ENCODE measurements at places on chromosomes 12 and 14.

DNA sequence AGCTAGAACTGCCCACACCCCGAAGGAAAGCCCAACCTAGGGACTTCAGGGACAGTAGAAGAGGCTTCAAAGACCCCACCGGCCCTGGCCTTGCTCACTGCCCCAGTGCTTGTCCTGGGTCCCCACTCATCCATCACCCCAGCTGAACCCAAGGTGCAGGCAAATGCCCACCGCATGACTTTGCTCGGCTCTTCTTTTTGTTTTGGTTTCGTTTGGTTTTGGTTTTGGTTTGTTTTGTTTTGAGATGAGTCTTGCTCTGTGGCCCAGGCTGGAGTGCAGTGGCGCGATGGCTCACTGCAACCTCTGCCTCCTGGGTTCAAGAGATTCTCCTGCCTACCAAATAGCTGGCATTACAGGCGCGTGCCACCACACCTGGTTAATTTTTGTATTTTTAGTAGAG, 9.0 kb downstream of the CCDC85C start:
- peak; percentile 37 for DNase-seq
- no peaks in the 10 kb centered on the region for H3K27me3 ChIP-seq
- H3K36me3 ChIP-seq: no peaks in the 10 kb centered on the region

DNA sequence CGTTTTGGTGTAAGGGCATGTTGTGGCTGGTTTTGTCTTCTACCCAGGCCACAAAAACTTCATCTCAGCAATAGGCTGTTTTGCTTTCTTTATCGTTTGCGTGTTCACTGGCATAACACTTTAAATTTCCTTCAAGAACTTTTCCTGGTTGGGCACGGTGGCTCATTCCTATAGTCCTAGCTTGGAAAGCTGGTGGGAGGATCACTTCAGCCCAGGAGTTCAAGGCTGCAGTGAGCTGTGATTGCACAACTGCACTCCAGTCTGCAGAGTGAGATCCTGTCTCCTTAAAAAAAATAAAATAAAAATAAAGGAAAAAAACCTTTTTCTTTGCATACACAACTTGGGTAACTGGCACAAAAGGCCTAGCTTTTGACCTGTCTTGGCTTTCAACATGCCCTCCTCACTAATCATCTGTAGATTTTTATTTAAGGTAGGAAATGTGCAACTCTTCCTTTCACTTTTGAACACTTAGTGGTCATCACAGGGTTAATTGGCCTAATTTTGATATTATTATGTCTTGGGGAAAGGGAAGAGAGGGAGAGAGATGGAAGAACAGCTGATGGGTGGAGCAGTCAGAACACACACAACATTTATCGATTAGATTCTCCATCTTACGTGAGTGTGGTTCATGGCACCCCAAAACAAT, 78.9 kb upstream of the PSMA6 start:
- H3K27me3 ChIP-seq: no peaks in the 10 kb centered on the region
- DNase-seq: no peak
- H3K27ac ChIP-seq: no peak overlapping the region
- H3K36me3 ChIP-seq: peaks cover 8% of the 10 kb centered on the region
- peaks cover 32% of the 10 kb centered on the region for H3K4me1 ChIP-seq

DNA sequence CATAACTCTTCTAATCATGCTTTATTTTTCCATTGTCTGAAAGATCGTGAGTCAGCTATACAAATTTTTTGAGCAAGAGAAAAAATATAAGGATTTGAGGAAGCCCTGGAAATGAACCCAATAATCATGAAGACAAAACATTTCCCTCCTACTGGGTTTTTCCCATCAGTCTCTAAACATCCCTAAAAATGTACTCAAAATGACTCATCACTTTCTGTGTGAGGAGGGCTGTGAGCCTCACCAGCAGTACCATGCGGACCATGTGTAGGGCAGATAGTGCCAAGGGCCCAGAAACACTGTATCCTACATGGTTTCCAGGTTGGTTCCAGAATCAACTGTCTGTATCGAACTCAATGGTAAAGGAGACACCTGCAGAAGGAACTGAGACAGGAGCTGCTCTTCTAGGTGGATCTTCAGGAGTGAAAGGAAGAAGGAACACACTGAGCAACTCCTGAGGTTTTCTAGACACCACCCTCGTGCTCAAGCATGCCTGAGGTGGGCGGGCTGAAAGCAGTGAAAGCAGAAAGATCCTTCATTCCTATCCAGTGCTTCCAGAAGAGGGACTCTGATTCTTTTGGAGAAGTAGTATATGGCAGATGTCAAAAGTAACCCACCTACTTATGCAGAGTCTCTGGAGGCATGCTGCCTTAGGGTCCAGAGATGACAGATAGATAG, 48.6 kb upstream of the RHOJ start:
- no peaks in the 10 kb centered on the region for H3K4me1 ChIP-seq
- H3K36me3 ChIP-seq: no peaks in the 10 kb centered on the region
- H3K4me3 ChIP-seq: no peak overlapping the region
- no peaks in the 10 kb centered on the region for H3K27me3 ChIP-seq
- H3K27ac ChIP-seq: no peak overlapping the region

DNA sequence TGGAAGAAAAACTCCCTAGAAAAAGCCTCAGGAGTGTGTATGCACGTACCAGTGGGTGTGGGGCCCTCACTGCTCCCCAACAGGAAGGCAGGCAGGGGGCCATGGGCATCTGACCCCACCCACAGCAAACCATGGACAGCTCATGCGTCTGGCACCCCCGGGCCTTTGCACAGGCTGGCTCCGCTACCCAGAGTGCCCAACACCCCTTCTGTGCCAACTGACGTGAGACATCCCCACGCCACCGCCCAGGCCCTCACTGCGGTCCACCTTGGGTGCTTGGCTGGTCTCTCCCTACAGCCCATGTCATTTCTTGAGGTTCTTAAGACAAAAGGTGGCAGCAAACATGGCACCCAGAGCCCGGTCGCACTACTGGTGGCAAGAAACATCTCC, 91.4 kb downstream of the NCOR2 start:
- no peak for DNase-seq
- H3K4me1 ChIP-seq: peaks cover 15% of the 10 kb centered on the region
- no peak overlapping the region for H3K4me3 ChIP-seq
- H3K27ac ChIP-seq: no peak overlapping the region
- H3K36me3 ChIP-seq: peaks cover 69% of the 10 kb centered on the region

- H3K27ac ChIP-seq: peak overlapping the region; percentile 78
- H3K27me3 ChIP-seq: no peaks in the 10 kb centered on the region
- peak; percentile 22 for DNase-seq
- peaks cover 27% of the 10 kb centered on the region for H3K36me3 ChIP-seq
- peak overlapping the region; percentile 82 for H3K4me3 ChIP-seq
- peaks cover 29% of the 10 kb centered on the region for H3K4me1 ChIP-seq
These were observed 110.7 kb downstream of the NCOR2 start for GRCh38 chr12:124456652-124457152.

- no peak overlapping the region for H3K27ac ChIP-seq
- DNase-seq: no peak
- H3K4me3 ChIP-seq: no peak overlapping the region
- H3K4me1 ChIP-seq: peaks cover 21% of the 10 kb centered on the region
- H3K36me3 ChIP-seq: peaks cover 13% of the 10 kb centered on the region
- no peaks in the 10 kb centered on the region for H3K27me3 ChIP-seq
These were observed 479.2 kb upstream of the RGS6 start for GRCh38 chr14:71452987-71453386.

- H3K27me3 ChIP-seq: peaks cover 85% of the 10 kb centered on the region
- peaks cover 7% of the 10 kb centered on the region for H3K4me1 ChIP-seq
- no peak overlapping the region for H3K27ac ChIP-seq
- H3K4me3 ChIP-seq: no peak overlapping the region
- H3K36me3 ChIP-seq: no peaks in the 10 kb centered on the region
- DNase-seq: no peak
These were observed 10.4 kb downstream of the HOXC5 start for GRCh38 chr12:54042970-54043853.

DNA sequence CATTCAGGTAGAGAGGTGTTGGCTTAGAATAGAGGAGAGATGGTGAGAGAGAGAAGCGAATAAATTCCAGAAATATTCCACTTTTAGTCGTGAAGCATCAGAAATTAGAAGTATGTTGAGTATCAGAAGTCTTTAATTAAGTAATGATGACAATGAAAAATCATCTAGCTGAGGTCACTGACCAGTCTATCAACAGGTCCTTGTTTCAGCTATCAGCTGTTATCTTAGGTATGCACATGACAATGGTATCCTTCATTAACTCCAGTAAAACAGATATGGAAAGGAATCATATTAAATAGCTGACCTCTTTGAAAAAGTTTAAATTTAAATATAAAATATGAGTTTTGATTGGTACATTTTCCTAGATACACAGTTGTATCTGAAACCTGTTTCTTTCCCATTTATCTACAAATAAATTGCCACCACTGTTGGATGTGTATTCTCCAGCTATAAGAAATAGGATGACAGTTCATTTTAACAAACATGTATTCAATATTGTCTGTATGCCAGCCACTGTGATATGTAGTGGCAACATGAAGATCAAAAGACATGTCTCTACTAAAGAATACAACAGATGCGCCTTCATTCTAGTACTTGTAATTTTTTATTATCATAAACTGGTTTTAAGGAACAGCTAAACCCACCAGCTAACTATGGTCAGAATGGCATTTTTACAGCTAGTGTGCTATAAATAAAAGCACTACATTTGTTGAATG, 424.2 kb upstream of the DCN start:
- no peaks in the 10 kb centered on the region for H3K36me3 ChIP-seq
- no peaks in the 10 kb centered on the region for H3K27me3 ChIP-seq
- no peak overlapping the region for H3K4me3 ChIP-seq
- H3K4me1 ChIP-seq: peaks cover 3% of the 10 kb centered on the region
- no peak overlapping the region for H3K27ac ChIP-seq

DNA sequence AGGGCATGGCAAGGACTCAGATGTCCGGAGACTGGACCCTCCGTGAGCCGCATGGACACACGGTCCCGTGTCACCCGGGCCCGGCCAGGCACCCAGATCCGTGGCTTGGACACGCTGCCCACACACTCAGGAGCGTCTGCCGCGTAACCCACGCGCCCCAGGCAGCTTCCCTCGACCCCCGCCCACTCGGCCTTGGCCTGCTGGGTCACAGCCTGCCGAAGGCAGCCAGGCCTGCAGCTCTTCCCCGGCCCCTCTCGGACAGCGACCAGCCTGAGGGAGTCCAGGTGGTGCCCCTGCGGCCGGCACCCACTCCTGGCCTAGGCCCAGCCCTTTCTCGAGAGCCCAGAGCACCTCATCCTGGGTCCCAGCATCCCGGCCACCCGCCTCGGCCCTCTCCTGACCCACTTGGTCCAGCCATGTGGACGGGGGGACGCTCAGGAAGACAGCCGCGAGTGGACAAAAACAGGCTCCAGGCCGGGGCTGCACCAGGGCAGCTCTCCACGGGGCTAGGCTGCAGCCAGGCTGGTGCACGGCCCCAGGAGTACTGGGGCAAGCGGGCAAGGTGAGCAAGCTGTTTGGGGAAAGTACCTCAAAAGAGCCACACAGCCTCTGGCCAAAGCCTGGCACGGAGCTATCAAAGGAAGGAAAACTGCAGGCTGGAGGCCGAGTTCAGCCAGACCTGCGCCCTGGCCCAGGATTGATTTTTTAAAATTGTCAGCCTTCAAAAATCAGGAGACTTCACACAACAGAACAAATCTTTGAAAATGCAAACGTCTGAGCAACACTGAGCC, 6.5 kb downstream of the AKT1 start:
- H3K4me1 ChIP-seq: peaks cover 17% of the 10 kb centered on the region
- no peak overlapping the region for H3K4me3 ChIP-seq
- DNase-seq: no peak
- H3K27ac ChIP-seq: no peak overlapping the region
- H3K27me3 ChIP-seq: no peaks in the 10 kb centered on the region

GRCh38 chr12:92779902-92780301, 77.1 kb downstream of the PLEKHG7 start:
- H3K27me3 ChIP-seq: no peaks in the 10 kb centered on the region
- H3K27ac ChIP-seq: no peak overlapping the region
- H3K4me3 ChIP-seq: no peak overlapping the region
- H3K36me3 ChIP-seq: peaks cover 14% of the 10 kb centered on the region

DNA sequence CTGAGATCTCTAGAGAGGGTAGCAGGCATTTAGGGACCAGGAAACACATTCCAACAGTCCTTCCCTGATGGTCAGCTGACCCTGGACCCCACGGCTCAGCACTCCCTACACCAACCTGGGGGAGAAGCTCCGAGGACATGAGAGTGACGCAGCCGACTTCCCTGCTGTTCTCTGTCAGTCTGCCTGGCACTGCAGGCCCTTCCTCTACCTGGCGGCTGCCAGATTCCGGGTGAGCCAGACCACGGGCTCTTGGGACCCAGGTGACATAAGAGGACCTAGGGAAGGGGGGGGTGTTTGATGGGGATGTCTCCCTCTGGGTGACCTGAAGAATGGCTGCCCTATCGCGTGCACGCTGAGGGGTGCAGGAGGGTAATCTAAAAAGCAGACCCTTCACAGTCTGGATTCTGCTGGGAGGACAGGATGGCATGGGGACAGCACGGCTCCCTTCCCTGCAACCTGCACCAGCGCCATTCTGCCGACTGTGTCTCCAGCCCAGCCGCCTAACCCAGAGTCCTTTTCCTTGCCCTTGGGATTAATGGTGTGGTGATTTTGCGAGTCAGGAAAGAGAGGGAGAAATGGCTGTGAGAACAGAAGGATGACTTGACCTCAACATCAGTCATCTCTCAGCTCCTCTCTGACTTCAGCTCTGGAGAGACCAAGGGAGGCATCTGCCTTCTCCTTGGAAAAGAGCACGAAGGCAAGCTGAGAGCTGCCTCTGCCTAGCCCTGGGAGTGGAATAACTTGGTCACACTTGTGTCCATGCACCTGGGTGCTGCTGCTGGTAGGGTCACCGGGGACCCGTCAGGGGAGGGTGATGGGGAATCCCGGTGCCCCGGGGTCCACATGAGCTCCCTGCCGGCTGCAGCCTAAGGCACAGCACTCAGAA, 158.5 kb downstream of the CALM1 start:
- H3K4me1 ChIP-seq: no peaks in the 10 kb centered on the region
- no peaks in the 10 kb centered on the region for H3K27me3 ChIP-seq
- H3K36me3 ChIP-seq: no peaks in the 10 kb centered on the region
- H3K27ac ChIP-seq: no peak overlapping the region

DNA sequence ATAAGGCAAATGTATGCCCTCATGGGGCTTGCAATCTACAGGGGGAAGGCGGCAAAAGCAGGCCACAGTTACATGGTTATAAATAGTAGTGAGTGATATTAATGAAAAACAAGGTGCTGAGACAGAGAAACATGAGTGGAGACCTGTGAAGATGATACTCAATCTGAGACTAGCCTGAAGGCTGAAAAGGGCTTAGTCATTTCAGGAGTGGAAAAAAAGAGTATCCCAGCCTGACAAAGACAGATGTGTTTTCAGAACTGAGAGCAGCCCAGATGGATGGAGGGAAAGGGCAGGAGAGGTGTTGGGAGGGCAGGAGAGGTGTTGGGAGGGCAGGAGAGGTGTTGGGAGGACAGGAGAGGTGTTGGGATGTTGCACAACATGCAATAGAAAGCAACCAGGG, 181.9 kb downstream of the C12orf42 start:
- no peak overlapping the region for H3K27ac ChIP-seq
- no peaks in the 10 kb centered on the region for H3K4me1 ChIP-seq
- H3K27me3 ChIP-seq: peaks cover 3% of the 10 kb centered on the region
- no peak overlapping the region for H3K4me3 ChIP-seq
- H3K36me3 ChIP-seq: no peaks in the 10 kb centered on the region
- DNase-seq: no peak

- peak overlapping the region; percentile 57 for H3K27ac ChIP-seq
- no peak for DNase-seq
- peak overlapping the region; percentile 91 for H3K4me3 ChIP-seq
- H3K36me3 ChIP-seq: peaks cover 20% of the 10 kb centered on the region
These were observed 1.4 kb downstream of the MMAB start for GRCh38 chr12:109571773-109572505.

All from T-helper 2 cell treated with Interferon-gamma antibody and Interleukin-4, amounts not matched to agents 5 μg/mL and 100 μg/mL, for 36 hours (primary cell).